ENCODE measurements at places on chromosomes 6 and 20.

DNA sequence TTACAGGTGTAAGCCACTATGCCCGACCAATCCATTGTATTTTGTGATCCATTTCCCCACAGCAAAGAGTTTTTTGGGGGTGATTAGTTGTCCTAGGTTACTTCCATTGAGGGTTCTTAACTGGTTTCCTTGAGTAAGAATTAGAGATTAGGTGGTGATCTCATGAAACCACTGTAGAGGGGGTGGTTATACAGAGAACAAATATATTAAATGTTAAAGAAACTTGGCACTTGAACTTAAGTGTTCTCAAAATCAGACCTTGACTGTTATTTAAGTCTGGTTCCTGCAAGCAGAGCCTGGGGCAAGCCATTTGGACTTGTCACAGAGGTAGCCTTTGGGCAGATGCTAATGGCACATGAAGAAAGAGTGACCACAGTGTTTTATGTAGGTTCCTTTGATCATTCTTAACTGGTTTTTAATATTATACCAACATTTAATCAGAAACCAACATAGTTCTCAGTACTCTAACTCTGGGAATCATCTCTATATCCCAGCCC is 288.5 kb downstream of the SOX4 start:
- DNase-seq: no peak

DNA sequence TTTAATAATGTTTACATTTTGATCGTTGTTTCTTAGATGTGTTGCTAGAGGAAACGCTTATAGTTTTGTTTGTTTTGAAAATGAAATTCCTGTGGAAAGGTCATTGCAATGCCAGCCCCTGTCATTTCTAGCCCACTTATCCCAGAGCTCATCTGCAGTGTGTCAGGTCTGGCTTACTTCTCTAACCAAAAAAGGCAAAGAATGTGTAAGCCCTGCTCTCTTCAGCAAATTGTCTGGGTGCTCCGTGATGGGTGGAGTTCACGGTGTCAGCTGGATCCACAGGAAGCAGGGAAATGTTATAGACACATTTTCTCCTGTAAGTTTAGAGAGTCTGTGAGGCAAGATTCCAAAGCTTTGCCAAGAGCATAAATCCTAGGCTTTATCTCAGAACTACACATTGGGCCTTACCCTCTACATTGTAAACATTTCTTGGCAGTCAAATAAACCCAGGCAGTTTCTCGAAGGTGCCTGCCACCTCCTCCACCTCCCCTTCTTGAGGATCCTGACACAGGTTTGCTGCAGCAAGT is 50.9 kb downstream of the RPRD1B start:
- DNase-seq: no peak

DNA sequence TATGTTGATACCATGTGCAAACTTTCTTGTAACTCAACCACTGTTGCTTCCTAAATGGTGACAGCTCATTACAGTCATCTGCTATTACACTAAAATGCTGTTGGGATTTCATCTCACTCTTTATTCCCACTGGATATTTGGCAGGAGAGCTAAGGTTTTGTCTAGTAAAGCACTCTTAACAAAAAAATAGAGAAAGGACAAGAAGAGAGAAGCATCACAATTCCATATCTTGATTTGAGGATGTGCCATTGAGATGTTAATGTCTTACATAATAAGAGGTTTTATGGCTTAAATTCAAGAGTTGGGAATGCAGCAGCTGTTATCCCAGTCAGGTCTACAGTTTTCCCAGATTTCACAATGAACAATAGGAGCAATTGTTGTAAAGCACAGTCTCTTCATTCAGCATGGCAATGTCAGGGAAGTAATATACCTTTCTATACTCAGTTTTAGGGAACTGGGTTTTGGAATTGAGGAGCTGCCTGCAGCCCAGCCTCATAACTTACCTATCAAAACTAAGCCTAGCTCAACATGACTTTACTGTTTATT is 134.9 kb downstream of the ISM1 start:
- DNase-seq: no peak

- no peak for DNase-seq
Observed at GRCh38 chr6:21781128-21781527, 187.6 kb downstream of the SOX4 start.

DNA sequence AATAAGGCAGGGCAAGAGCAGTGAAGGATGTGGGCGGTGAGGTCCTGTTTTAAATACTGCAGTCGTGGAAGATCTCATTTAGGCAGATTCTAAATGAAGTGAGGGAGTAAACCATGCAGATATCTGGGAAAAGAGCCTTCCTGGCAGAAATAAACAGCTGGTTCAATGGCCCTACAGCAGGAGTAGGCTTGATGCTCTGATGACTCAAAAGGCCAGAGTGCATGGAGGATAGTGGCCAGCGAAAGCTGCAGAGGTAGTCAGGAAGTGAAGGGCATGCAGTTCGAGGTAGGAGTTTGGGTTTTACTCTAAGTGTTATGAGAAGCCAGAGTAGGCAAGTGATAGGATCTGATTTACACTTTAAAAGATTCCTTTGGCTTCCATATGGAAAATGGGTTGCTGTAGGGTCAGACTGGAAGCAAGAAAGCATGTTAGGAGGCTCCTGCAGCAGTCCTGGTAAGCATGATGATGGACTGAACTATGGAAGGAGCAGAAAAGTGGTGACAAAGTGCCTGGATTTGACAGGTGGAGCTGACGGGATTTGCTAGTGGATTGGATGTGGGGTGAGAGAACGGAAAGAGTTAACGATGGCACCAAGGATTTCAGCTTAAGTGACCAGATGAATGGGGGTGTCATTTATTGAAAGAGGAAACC is 150.0 kb downstream of the GJA10 start:
- DNase-seq: no peak

- DNase-seq: no peak
Observed at GRCh38 chr6:27776504-27776903, 135.7 kb downstream of the OR2B2 start.

GRCh38 chr6:113857556-113858479 is 673 bp downstream of the MARCKS start:
- no peak for DNase-seq

- no peak for DNase-seq
Observed at GRCh38 chr6:10603219-10603618, 82.1 kb downstream of the GCNT2 start.

DNA sequence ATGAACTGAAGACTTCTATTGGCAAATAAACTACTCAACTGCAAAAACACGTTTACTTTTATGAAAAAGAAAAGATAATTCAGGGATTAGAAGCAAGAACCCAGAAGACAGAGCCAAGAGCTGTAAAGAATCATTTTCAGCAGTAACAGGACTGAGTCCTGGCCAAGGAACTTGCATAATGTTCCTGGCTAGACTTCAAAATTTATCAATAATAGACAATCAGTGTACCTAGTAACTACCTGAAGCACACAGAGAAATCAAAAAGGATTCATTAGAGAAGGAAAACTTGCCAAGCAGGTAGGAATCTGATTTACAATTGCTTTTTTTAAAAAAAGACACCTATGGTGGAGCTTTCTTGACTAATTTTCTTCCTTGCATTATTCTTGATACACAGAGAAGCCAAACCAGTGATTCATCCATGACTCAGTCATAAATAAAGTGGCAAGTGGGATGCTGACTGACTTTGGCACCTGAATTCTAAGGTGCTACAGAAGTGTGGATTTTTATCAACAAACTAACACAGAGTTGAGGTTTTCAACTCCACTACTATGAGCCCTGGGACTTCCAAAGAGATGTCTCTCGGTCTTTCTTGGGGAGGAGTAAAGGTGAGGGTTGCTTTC is 281.3 kb downstream of the BMP7 start:
- no peak for DNase-seq

DNA sequence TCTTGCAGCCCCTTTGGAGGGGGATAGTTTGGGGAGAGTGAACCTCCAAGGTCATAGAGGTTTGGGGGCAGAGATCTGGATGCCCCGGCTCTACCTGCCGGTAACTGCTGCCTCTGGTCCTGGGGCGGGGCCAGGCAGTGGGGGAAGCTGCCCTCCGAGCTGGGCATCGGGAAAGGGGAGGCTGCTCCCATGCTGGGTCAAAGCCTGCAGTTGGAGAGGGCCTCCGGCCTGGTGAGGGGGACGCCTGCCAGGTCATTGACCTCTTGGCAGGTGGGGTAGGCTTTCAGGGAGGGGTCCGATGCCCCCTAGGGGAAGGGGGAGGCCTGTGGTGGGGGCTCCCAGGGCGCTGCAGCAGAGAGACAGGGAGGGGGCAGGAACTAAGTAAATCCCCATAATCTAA is 7.1 kb downstream of the COL11A2 start:
- no peak for DNase-seq

DNA sequence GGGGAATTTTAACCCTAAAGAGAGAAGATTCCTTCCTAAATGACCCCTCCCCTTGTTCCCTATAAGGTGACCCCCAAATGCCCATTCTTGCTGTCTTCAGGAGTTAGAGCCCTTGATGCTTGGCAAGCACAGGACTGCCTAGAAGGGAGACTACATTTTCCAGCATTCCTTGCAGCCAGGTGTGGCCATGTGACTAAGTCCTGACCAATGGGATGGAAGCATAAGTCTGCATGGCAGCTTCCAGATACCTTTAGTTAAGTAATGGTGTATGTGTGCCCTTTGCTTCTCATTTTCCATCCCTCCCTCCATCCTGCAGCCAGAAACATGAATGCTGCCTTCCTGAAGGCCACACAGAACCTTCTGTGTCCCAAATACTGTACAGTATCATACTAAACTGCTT is 5.5 kb downstream of the BFSP1 start:
- DNase-seq: no peak

DNA sequence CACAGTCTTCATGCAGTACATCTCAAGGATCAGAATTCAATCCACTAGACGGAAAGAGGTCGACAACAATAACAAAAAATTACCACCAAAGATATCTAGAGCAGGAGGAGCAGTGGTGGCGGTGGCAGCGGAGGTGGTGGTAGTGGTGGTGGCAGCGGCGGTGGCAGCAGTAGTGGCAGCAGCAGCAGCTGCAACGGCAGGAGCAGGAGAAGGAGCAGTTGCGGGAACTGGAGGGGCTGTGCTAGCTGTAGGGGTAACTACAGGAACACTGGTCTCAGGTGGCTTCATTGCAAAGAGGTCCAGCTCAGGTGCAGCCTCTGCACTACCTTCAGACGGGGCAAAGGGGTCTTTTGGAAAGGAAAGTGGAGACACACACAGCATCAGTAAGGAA is 81.1 kb downstream of the PRSS35 start:
- DNase-seq: no peak

DNA sequence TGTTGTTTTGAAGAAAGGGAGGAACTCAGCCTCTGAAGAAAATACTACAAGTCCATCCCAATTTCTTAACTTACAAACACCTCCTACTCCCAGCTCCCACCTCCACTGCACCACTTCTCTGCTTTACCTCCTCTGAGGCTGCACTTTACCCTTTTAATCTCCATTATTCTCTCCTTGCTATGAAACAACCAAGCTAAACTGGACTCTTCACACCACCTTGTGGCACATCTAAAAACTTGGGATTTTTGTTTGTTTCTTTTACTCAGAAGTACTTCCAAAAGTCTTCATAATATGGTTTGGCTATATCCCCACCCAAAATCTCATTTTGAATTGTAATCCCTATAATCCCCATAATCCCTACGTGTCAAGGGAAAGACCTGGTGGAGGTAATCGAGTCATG is 142.2 kb downstream of the MOXD1 start:
- DNase-seq: no peak

DNA sequence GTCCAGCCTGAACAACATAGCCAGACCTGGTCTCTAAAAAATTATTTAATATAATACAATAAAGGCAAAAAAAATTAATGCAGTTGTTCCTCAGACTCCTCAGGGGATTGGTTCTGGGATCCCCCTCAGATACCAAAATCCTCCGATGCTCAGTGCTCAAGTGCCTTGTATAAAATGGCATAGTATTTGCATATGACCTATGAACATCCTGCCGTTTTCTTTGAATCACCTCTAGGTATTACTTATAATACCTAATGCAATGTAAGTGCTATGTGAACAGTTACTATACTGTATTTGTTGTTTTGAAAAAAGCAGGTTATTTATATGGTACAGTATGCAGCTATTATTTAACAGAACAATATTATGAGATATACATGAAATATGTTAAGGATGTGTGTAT is 43.3 kb downstream of the RNGTT start:
- DNase-seq: no peak

DNA sequence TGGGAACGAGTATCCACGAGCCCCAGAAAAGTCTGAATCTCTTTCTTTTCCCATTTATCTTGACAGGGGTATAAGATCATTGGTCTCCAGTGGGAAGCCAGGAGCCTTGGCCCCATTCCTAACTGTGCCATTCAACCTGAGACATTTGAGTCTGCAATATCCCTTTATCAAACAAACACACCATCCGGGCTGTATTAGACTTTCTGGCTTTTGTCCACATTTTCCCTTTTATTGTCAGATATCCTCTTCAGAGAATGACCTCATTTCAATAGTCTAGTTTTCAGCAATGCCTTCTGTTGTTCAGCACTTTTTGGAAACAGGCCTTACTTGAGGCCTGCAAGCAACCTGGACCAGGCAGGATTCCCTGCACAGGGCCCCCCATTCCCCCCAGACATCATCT is 15.7 kb downstream of the BPIFA1 start:
- DNase-seq: no peak

- DNase-seq: no peak
Observed at GRCh38 chr6:100296810-100297544, 167.7 kb downstream of the SIM1 start.

- DNase-seq: no peak
Observed at GRCh38 chr20:53322651-53323050, 271.0 kb downstream of the ZNF217 start.

- no peak for DNase-seq
Observed at GRCh38 chr20:6347916-6348315, 225.1 kb upstream of the FERMT1 start.

DNA sequence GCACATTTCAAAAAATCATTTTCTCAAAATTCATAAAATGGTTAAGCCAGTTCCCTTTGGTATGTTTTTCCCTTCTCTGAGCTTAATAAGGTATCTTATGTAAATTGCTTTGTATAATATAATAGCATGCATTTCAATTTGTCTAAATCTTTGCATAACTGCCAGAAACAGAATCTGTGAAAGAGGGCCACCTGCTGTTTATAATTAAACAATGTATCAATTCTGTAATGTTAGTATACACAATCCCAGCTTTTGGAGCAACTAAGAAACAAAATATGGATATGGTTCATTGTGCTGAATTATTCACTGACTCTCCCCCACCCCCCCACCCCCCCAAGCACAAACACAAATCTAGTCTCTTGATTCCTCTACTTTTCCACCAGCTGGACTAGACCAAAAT is 54.8 kb downstream of the GPX5 start:
- no peak for DNase-seq

DNA sequence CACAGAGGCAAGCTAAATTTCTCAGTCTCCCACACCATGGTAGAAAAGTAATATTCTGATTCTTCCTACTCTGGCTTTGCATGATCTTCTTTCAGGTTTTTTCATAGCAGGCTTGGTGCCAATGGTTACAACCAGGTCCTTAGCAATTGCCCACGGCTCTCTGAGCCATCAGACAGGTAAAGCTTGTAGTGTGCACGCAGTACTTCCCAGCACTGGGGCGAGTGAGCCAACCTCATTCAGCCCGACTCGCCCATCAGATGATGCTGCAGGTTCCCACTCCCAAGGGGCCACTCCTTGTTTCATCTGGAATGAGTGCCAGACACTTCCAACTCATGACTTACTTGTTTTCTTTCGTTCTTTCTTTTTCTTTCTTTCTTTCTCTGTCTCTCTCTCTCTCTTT is 78.3 kb downstream of the PERP start:
- no peak for DNase-seq
